Uterus (tissue), 4 donors: ENCODE measurements at places on chromosomes 12 and 14. TPM values are rescaled to one million over a fixed set of nuclear protein-coding genes. Genes with fewer than 3 reads are reported as not detected.

DNA sequence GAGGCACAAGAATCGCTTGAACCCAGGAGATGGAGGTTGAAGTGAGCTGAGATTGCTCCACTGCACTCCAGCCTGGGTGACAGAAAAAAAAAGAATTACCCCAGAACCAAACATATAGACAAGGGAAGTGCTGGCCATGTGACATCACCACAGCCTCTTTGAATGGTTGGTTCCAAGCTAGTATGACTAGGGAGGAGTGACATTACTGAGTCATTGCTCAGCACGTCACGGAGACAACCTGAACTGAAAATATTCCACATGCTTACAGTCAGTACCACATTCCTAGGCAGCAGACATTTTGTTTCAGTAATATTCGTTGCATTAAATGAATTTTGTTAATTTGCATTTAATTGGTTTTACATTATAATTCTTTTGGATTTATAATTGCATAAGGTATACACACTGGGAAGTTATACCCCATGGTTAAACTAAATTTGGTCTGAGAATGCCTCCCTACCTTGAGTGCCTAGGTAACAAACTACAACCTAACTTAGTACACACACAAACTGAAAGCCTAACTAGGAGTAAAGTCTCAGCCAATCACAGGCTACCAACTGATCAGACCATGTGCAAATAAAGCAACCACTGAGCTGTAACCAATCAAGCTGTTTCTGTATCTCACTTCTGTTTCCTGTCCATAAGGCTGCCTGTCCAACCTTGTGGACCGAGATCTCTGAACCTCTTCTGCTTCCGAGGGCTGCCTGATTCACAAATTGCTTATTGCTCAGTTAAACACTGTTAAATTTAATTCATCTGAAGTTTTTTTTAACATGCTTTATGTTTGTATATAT lies 164.4 kb downstream of the CAND1 start:
- no peak for DNase-seq

The CLSTN3 gene
- 99.1 TPM for total RNA-seq

- DNase-seq = no peak
These were observed 1551.5 kb upstream of the SEL1L start for GRCh38 chr14:83085136-83085535.

GRCh38 chr14:53286301-53286700 lies 133.2 kb upstream of the DDHD1 start:
- no peak for DNase-seq

The EXOC3L4 gene
- not detected for total RNA-seq

- no peak for DNase-seq
These were observed 469 bp downstream of the NGB start for GRCh38 chr14:77270361-77271112.

DNA sequence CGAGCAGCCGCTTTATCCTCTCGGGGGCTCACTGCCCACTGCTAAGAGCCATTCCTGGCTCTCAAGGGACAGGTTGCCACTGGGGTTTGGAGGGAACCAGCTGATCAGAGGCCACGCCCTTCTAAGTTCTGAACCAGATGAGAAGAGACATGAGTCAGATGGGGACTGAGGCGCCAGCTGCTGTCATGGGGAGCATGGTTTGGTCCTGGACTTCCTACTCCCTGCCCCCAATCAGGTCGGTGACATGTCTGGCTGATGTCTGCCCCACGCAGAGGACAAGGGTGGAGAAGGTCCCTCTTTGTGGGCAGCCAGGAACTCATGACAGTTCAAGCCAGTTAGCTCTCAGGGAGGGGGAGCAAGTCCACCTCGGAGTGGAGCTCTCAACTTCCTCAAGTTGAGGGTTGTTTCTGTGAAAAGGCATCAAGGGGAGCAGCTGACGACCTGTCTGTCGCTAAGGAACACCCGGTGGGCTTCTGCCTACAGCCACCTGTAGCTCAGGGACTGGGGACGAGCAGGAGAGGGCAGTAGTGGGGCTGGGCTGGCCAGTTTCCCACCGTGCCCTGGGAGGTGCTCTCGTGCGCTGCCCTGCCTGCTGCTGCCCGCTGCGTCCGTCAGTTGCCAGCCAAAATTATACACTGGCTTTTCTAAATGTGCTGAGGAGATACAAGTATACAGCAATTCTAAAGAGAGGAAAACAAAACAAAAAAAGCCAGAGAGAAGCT lies 20.5 kb downstream of the PSMC1 start:
- DNase-seq = no peak

- no peak for DNase-seq
These were observed 10.8 kb downstream of the PITPNM2 start for GRCh38 chr12:123139926-123140675.

The SLC4A8 gene
- total RNA-seq = not detected

The TROAP gene
- not detected for total RNA-seq

DNA sequence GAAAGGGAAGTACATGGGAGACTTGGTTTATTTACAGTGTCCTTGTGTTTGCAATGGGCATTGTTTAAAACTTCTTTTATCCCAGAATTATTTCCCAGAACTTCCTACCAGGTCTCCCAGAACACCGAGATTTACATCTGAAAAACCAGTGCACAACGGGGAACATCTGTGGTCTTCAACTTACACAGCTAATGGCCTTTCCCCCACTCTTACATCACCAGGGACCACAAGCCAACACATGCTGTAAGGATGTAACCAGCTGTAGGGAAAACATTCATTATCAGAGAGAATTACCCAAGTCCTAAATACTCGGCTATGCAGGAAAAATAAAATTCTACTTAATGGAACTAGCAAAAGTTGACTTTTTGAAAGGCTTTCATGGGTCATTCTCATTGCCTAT lies 267.6 kb downstream of the DUSP6 start:
- no peak for DNase-seq

GRCh38 chr14:68714991-68715924 lies 77.6 kb downstream of the ZFP36L1 start:
- peak; percentile 31 for DNase-seq

The PKP2 gene
- 0.77 TPM for total RNA-seq

The ENTPD5 gene
- total RNA-seq = 16.7 TPM

GRCh38 chr14:45559626-45560025 lies 306.6 kb upstream of the MIS18BP1 start:
- no peak for DNase-seq

GRCh38 chr12:20946732-20947131 lies 136.2 kb downstream of the SLCO1B3 start:
- DNase-seq = no peak

- no peak for DNase-seq
These were observed 78.2 kb upstream of the GTF2A1 start for GRCh38 chr14:81298911-81299310.

DNA sequence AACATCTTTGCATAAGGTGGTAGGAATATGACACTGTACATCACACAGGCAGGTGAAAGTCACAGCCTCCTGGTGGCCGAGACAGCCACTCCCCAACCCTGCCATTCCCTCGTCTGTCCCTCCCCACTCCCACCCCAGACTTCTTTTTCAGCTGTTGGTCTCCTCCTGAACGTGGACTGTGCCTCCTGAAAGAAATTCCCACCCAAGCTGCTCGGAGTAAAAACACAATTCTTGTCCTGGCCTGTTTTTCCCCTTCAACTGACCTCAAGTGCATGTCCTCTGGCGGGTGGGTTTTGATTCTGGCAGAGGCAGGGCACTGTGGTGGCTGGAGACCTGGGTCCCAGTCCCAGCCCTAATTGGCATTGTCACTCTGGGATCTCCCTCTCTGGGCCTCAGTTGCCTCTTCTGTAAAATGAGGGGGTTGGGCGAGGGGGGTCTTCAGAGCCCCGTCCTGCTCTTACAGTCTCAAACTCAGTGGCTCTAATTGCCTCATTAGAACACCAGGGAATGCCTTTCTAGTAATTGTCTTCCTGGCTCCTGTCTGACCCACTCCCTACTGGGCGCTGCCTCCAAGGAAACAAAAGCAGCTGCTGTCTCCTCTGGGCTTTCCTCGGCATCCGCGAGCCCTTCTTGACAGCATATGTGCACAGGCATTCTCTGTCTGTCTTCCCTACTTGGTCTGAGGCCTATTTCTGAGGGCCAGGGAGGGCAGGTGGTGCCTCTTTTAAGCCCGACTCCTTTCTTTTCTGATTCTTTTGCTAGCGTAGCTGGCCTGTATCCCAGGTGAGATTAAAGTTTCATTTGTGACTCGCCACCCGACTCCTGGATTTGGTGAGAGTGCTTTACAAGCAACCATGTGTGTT lies 186.6 kb upstream of the RMST start:
- no peak for DNase-seq

DNA sequence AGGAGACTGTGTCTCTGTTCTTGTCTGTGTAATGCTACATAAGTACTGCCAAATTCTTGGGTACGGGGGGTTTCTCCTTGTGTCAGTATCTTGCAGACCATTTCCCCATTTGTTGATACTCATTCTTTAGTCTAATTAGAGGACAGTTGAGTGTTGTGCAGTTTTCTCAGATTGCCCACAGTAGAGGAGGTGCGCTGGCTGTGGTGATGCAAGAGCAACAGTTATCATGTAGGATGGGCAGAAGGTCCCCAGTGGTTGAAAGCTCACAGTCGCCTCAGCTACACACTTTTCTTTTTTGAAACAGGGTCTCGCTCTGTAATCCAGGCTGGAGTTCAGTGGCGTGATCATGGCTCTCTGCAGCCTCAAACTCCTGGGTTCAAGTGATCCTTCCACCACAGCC lies 37.8 kb upstream of the ATP2A2 start:
- no peak for DNase-seq

The ZFHX2 gene
- total RNA-seq = 0.35 TPM

GRCh38 chr12:114003286-114003685 lies 37.2 kb upstream of the RBM19 start:
- DNase-seq = no peak

GRCh38 chr12:50265770-50266524 lies 17.4 kb downstream of the LIMA1 start:
- DNase-seq = no peak

DNA sequence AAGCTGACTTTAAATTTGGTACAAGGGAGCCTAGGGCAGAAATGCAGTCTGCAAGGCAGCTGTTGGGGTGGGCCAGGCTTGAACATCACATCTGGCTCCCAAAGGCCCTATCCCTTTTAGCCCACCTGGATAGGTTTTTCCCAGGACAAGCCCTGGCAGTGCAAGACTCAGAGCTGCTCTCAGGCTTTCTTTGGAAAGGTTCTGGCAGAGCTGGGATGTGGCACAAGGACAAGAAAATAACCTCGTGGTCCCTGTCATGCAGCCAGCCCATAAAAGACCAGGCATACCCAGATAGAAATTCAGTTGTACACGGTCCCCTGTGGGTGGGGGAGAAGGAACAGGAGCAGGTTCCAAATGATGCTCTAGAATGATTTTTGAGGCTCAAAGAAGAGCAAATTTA lies 206.9 kb downstream of the TTC7B start:
- no peak for DNase-seq

GRCh38 chr12:108309674-108310312 lies 29.3 kb downstream of the CMKLR1 start:
- no peak for DNase-seq

DNA sequence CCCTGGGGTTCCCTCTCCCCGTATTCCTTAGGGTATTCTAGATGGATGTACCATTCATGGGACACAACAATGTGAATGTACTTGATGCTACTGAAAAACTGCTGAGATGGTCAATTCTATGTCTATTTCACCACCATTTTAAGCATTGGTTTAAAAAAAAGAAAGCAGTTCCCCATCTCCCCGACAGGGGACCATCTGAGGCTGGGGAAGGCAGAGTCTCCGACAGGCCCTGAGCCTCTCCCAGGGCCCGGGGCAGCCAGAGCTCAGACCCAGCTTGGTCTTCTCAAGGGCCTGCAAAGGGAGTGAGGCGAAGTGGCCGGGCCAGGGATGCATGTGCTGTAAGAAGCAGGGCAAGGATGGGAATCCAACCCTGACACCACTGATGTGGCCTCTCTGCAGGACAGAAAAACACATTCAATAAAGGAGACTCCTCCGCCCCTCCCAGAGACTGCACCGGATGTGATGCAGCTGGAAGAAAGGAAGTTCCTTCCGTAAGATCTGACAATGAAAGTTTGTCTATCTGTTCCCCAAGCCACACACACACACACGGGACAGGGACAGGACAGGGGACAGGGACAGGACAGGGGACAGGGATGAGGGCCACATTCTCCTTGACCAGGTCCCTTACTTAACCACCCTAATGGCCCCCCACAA lies 234.1 kb downstream of the BCL11B start:
- DNase-seq = no peak

DNA sequence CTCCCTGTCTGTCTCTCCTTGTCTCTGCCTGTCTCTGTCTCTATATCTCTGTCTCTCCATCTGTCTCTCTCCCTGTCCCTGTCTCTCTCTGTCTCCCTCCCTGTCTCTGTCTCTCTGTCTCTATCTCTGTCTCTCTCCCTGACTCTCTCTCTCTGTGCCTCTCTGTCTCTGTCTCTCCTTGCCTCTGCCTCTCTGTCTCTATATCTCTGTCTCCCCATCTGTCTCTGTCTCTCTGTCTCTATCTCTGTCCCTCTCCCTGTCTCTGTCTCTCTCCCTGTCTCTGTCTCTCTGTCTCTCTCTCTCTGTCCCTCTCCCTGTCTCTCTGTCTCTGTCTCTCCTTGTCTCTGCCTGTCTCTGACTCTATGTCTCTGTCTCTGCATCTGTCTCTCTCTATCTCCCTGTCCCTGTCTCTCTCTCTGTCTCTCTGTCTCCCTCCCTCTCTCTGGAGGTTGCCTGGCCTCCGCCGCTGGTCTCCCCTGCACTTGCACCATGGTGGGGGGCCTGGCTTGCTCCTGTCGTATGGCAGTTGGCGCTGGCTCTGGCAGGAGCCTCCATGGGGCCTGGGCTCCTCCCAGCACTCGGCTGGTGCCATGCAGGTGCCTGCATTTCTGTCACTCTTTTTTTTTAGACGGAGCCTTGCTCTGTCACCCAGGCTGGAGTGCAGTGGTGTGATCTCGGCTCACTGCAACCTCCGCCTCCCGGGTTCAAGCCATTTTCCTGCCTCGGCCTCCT lies 28.3 kb downstream of the MMP17 start:
- no peak for DNase-seq

The PAWR gene
- total RNA-seq = 62.1 TPM

GRCh38 chr14:37890095-37890494 lies 294.7 kb downstream of the TTC6 start:
- no peak for DNase-seq

The MYH6 gene
- total RNA-seq = not detected

DNA sequence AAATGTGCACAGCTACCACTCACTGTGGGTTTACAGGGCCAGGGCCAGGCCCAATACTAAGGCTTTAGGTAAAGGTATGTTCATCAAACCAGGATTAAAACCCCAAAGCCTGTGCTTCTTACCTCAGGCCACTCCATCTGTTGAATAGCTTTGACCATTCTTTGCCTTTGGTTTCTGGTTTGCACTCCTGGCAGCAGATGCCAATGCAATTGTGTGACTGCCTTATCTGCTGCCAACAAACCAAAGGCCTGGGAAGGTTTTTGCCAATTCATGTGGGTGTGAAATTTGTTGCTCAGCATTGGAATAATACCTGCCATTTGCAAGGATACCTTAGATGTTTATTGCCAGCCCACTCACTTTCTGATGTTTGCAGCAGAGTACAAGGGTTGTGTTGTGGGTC lies 221.6 kb downstream of the C12orf75 start:
- DNase-seq = no peak

DNA sequence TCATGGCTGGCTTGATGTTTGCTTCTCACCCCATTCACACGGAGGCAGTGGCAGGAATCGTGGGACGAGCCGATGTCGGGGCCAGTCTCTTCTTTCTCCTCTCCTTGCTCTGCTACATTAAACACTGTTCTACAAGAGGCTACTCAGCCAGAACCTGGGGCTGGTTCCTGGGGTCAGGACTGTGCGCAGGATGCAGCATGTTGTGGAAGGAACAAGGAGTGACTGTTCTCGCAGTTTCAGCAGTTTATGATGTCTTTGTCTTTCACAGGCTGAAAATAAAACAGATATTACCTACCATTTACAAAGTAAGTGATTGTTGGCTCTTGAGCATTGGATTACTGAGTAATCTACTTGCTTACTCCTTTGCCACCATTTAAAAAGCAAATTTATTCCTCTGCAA lies 170.6 kb downstream of the TMTC2 start:
- no peak for DNase-seq
